ENCODE measurements at places on chromosomes 13 and 19.

DNA sequence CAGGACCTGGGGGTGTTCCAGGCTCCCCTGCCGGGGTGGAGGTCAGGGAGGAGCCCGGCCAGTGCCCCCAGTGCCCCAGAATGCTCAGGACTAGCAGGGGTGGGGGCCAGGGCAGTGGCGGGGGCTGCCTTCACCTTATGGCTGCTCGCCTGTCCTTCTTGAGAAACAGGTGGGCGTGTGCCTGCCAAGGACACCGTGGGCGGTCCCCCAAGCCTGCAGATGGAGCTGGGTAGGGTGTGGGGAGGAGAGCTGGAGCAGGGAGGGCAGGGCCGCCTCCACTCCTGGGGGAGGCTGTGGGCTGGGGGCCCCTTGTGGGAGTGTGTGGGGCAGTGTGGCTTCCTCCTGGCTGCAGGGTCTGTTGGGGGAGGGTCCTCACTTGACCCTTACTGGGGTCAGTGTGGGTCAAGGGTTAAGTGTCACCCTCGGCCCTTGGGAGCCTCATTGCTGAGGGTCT, 160.1 kb downstream of the KDM4B start:
- peak; percentile 14 for DNase-seq

- no peak for DNase-seq
These were observed 115.7 kb upstream of the ZNF536 start for GRCh38 chr19:30256496-30256850.

GRCh38 chr13:107822006-107822405, 393.3 kb downstream of the LIG4 start:
- DNase-seq, result no peak

DNA sequence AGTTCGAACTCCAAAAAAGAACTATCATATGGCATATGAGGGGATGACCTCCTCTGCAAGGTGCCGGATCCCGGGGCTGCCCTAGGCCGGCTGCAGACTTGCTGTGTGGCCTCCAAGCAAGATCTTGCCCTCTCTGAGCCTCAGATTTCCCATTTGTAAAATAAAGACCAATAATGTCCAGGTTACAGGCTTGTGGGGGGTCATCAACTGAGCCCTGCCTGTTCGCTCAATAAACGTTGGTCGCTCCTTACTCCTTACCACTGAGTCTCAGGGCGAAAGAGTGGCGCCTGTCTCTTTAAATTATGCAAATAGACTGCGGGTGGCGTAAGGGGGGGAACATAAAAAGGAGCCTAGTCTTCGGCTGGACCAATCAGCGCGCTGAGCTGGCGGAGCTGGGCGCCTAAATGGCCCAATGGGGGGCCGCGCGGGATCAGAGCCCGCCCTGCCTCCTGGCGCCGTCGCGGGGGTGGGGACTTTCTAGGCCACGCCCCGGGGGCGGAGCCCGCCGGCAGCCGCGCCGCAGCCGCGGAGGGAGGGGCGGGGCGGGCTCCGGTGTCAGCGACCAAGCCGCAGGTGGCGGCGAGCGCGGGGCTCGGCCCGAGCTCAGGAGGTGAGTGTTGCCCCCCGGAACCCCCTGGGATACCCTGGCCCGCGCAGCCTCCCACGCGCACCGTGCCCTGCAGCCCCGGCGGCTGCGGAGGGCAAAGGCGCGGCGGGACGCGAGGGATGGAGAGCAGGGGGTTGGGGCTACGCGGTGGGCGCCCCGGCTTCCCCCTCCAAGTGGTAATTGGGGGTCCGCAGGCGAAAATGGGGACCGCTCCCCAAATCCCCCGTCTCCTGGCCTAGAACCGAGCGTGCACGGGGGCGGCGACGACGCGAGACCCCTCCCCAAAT, 3.8 kb upstream of the FCHO1 start:
- peak; percentile 92 for DNase-seq

- no peak for DNase-seq
These were observed 12.5 kb downstream of the AP1M1 start for GRCh38 chr19:16210168-16210567.

GRCh38 chr13:40596484-40596883, 70.0 kb downstream of the FOXO1 start:
- no peak for DNase-seq

DNA sequence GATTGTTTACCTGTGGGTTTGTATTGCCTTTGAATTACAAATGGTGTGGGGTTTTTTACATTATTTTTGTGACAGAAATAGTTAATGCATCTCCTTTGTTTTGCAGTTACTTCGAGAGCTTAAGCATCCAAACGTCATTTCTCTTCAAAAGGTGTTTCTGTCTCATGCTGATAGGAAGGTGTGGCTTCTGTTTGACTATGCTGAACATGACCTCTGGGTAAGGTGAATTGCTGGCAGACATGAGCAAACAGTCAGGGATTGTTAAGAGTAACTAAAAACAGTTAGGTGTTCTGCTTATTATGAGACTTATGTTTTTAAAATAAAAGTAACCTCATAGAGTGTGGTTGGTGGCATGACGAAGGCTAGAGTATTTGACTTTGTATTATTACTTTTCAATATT, 95.0 kb downstream of the CDK8 start:
- no peak for DNase-seq

DNA sequence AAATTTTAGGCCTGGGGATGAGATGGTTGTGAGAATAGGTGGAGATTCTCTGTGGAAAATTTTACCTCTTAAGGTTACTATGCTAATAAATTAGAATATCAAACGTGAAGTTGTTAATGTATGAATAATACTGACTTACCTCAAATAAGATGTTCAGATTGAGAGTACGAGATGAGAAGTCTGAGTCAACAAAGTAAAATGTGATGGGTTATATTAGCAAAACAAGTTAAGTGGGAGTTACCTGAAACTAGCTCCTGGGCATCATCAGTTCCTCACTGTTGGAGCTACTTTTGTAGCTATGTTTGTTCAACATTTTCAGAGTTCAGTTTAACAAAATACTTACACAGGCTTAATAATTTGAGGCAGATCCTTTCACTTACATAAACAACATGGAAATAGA, 108.6 kb downstream of the PIBF1 start:
- no peak for DNase-seq

DNA sequence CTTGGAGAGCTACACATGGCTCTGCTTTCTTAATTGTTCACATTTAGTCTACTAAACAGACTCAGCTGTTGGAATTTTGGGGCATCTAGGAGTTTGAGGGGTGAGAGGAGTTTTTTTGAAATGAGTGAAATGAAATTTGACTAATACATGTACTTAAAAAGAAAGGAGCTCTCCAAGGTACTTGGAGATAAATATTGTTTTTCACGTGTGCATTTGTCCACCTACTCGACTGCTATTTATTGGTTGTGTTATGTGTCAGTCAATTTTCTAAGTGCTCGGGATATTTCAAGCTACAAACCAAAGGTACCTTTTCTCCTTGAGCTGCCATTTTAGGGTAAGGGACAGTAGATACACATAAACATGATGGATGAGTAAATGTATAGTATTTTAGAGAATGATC, 697.0 kb downstream of the LIG4 start:
- no peak for DNase-seq

- no peak for DNase-seq
These were observed 230.4 kb upstream of the KLHL1 start for GRCh38 chr13:70338609-70339008.

- peak; percentile 1 for DNase-seq
These were observed 782.5 kb upstream of the SLITRK6 start for GRCh38 chr13:86581706-86582105.

DNA sequence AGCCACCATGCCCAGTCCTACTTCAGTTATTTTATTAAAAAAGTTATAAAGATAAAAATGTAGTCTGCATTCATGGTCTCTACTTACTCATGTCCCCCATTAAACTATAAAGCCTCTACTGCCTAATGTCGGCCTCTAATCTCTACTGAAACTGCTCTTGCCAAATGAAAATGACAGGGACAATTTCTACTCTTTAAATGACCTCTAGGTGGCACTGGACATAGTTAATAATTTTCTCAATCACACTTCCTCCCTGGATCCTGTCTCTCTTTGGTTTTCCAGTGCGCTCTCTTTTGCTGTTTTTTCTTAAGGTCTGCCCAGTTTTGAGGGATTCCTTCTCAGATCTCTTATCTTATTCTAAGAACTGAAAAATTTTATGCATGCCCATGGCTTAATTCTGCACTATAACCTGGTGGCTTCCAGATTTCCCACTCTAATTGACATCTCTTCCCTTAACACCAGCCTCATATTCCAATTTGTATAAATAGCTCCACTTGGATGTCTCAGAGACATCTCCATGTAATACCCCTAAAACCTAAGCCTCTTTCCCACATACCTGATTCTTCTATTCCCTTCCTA, 54.3 kb downstream of the MTMR6 start:
- peak; percentile 30 for DNase-seq

DNA sequence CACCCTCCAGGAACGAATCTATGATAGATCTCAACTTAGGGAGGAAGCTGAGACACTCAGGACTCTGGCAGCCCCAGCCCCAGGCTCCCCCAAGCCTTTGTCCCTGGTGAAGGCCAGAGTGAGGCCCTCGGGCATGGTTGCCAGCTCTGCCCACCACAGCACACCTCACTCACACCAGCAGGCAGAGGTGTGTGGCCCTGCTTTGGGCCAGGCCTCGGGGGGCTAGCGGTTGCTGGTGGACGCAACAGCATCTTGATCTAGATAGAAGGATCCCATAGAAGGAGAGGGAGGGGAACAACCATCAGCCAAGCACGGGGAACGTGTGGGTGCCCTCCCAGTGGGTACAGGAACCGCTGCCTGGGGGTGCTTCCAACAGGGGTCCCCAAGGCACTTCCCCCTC, 36.7 kb downstream of the DNMT1 start:
- DNase-seq, result no peak

DNA sequence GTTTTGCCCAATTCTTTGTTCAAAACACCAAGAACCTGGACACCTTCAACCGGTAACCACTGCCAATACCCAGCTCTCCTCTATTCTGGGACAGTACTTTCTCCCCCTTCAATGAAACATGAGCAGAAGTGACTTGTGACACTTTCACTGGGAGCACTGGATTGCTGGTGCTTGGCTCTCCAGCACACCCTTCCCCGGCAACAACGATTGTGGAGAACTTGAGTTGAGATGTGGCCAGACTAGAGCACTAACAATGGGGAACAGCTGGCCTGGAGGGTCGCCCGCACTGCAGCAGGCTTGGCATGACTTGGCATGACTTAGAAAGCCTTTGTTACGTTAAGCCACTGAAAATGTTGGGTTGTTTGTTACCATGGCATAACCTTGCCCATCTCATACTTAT, 7.5 kb upstream of the B3GLCT start:
- no peak for DNase-seq

DNA sequence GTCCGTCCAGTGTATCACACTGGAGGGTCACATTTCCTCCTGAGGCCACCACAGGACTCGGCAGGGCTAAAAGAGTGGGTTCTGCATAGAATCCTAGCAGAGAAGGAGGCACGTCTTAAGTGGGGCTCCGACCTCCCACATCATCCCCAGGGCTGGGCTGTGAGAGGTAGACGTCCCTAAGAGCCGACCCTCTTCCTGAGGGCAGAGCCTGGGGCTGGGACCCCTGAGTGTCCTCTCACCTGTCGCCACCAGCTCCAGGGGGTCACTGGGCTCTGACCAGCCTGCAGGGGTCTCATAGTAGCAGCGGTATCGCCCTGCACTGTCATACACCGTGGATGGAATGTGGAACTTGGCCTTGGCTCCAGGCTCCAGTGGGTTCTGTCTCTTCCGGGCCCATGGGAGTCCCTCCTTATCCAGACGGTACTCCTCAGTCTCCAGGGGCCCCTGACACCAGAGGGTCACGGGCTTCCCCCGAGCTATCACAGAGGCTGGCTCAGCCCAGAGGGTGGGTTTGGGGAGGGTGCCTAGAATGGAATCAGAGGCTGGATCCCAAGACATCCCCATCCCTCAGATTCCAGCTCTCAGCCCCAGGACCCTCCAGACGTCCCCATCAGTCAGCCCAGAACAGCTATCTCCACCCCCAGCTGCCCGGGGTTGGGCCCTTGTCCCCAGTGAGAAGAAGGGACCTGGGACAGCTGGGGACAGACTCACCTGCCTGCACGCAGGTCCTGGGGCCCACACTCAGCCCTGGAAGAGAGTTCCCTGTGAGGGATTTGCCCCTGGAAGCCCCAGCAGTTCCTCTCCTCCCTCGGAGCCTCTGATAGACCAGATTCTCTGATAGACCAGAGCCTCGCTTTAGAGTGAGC, 590 bp downstream of the LILRB5 start:
- no peak for DNase-seq

- peak; percentile 38 for DNase-seq
These were observed 26.5 kb upstream of the FOXO1 start for GRCh38 chr13:40692946-40693345.

GRCh38 chr13:33678084-33678483, 139.9 kb upstream of the RFC3 start:
- DNase-seq, result no peak

DNA sequence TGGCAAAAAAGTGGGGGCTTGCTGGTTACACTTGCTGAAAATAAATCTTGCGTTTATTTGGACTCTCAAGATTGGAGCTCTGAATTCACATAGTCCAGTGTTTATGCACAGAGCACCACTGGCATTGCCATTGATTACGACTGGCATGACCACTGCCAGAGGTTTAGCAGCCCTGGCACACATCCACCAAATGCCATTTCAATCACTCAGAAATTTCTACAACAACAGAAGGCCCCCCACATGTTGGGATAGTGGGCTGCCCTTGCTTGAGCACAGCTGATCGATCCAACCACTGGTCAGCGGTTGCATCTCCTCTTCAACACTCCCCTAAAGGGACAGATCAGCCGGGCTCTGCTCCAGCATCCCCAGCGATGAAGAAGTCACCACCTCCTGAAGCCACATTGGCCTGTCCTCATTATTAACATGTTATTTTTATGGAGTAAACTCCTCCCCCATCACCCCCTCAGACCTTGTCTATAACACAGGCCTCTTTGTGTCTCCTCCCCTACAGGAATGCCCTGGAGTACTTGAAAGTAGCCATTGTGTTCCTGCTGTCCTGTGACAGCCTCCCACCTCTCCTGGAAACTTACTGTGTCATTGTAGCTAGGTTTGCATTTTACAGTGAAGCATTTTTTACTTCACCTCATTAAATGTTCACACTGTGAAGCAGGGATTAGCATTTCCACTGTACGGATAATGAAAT, 51.3 kb downstream of the CDADC1 start:
- DNase-seq, result no peak

GRCh38 chr19:38319421-38320258, at the start of gene KCNK6:
Gene KCNK6 (plus strand): TSS chr19:38319845. CDS start chr19:38319951, 106 bp downstream.
- peak; percentile 30 for DNase-seq

- peak; percentile 88 for DNase-seq
These were observed 1.1 kb upstream of the KCTD15 start for GRCh38 chr19:33795370-33796163.

DNA sequence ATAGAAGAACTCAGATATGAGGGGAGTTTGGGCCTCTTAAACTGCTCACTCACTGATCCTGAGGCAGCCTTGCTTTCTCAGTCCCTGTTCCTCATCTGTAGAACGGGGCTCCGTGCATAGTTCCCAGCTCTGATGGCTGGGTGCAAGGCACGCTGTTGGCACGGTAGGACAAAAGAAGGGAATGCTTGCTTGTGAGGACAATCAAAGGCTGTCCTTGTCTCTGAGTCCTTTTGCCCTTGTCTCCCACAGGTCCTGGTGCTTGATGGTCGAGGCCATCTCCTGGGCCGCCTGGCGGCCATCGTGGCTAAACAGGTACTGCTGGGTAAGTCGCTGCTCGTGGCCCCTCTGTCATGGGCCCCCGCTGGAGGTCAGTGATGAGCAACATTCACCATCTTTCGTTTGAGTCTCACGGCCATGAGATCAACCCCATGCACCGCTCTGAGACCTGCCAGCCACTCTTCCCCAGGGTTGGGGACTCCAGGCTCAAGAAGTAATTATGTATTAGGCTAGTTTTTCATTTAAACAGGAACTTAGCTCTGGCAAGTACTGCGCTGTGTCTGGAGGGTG, 2.3 kb downstream of the RPL13A start:
- DNase-seq, result no peak
